Kasumi-1 (cell line): ENCODE measurements at places on chromosomes 4 and X.

- DNase-seq = no peak
Measured at GRCh38 chrX:68944211-68944610, 115.4 kb downstream of the EFNB1 start.

- DNase-seq = no peak
Measured at GRCh38 chr4:182683661-182684060, 233.5 kb downstream of the DCTD start.

DNA sequence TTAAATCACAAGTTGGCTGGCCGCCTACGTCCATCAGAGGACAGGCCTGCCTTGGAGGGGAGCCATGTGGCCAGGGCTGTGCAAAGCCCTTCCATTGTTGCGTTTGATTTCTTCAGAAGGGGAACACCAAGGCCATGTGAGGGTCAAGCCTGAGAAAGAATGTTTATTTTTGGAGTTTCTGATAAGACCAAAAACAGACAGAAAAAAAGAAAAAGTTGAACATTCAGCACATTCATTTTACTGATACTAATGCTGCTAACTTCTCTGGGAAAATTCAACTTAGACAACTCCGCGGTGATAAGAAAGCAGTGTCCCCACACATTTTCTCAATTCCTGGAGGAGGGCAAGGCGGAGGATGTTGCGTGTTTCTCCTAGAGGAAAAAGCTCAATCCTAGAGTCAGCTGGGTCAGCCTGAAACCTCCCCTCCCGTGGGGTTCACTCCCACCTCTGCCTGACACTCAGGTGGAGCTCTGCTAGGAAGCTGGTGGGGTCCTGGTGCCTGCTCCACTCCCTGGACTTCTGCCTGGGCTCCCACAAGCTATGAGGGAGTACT, 63.5 kb downstream of the ANAPC4 start:
- no peak for DNase-seq

DNA sequence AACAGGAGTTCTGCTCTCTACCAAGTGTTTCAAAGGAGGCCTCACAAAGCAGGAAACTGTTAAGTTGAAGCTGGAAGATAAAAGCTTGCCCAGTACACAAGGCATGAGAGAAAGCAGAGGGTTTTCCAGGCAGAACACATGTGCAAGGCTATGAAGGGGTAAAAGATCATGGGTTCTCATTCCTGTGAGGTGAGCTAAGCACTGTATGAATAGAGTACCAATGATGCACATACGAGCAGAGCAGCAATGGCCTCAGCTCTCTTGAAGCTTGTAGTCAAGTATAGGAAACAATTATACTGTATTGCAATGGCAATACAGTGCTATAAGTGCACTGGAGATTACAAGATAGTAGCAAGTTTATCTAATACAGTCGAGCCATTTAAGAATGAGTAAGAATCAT, 18.0 kb downstream of the TTC29 start:
- no peak for DNase-seq

- no peak for DNase-seq
Measured at GRCh38 chrX:23736030-23736429, 7.0 kb downstream of the ACOT9 start.

DNA sequence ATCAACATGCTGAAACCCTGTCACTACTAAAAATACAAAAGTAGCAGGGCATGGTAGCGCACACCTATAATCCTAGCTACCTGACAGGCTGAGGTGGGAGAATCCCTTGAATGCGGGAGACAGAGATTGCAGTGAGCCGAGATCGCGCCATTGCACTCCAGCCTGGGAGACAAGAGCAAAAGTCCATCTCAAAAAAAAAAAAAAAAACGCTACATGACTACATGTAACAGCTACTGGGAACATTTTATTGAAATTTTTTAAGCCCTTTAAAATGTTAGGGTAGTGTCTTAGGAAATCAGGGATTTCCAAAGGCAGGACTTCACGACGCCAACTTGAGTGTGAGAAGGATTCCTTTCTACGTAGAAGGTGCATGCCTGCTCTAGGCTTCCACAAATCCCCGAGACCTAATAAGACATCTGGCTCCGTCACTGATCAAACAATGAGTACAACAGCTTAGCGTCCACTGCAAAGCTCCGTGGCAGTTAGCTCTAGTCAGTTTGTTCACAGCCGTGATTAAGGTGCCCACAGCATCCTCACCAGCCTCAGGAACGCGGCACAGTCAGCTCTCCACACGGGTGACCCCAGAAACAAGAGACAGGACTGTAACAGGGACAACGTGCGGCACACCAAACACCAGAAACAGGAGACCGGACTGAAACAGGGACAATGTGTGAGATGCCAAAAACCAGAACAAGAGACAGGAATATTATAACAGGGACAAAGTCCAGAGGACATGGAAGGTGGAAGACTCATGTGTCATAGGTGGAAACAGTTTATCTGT, 33.7 kb downstream of the DHRSX start:
- no peak for DNase-seq

- no peak for DNase-seq
Measured at GRCh38 chrX:107777536-107777832, at the start of gene NCBP2L. TSS of gene NCBP2L (plus strand) at chrX:107777733. CDS start at chrX:107794221, 16,488 bp downstream.

GRCh38 chr4:101708293-101709039, 82.1 kb upstream of the BANK1 start:
- no peak for DNase-seq

DNA sequence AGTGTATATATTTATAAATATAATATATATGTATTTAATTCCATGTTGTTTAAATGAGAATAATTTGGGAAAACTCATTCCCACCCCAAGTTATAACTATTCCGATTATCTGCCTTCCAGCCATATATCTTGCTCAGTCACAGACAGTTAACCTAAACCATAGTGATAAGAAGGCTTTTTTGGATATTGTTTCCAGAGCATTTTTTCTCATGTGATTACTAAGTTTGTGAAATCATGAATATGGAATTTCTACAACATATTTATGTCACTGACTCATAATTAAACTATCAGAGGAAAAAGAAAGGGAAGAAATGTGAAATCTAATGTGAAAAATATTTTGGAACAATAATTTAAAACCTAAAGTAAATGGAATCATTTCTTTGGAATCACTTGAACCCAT, 1163.5 kb upstream of the PABPC4L start:
- no peak for DNase-seq
